ENCODE measurements at places on chromosomes 1 and 21. TPM values are rescaled to one million over a fixed set of nuclear protein-coding genes. Genes with fewer than 3 reads are reported as not detected.

The OR2L13 gene
- polyA plus RNA-seq: not detected

The LHX8 gene
- not detected for polyA plus RNA-seq

The GFI1 gene
- 0.55 TPM for polyA plus RNA-seq

The GPR161 gene
- 19.8 TPM for polyA plus RNA-seq

The FRRS1 gene
- 13.4 TPM for polyA plus RNA-seq

The POLR3GL gene
- polyA plus RNA-seq: 34.5 TPM

The CR2 gene
- polyA plus RNA-seq: 1.7 TPM

The SNRNP40 gene
- polyA plus RNA-seq: 80.2 TPM

The CR1 gene
- polyA plus RNA-seq: 22.8 TPM

The GREM2 gene
- polyA plus RNA-seq: 0.39 TPM

The SEMA6C gene
- 33.3 TPM for polyA plus RNA-seq
